Activated naive CD4-positive, alpha-beta T cell treated with Interleukin-2 at 50 U/mL for 16 hours (primary cell): ENCODE measurements at places on chromosomes 7 and 10.

GRCh38 chr10:23381298-23382040 is 36.9 kb upstream of the C10orf67 start:
- no peak for DNase-seq

DNA sequence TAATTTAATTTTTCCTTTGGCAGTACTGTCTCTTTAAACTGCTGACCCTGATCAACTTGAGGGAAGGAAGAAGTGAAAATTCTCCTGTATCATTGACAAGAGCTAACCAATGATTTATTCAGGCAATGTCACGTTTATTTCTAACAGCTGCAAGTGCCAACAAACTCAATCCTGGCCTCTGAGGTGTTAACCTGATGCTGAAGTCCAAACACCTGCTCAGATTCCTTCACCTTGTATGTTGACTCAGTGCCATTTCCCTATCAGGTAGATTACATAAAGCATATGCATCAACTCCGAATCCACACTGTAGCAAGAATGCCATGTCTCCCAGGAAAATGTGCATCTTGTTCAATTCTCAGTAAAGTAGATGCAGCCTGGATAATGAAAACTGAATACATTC is 820.0 kb downstream of the XPNPEP1 start:
- no peak for DNase-seq

DNA sequence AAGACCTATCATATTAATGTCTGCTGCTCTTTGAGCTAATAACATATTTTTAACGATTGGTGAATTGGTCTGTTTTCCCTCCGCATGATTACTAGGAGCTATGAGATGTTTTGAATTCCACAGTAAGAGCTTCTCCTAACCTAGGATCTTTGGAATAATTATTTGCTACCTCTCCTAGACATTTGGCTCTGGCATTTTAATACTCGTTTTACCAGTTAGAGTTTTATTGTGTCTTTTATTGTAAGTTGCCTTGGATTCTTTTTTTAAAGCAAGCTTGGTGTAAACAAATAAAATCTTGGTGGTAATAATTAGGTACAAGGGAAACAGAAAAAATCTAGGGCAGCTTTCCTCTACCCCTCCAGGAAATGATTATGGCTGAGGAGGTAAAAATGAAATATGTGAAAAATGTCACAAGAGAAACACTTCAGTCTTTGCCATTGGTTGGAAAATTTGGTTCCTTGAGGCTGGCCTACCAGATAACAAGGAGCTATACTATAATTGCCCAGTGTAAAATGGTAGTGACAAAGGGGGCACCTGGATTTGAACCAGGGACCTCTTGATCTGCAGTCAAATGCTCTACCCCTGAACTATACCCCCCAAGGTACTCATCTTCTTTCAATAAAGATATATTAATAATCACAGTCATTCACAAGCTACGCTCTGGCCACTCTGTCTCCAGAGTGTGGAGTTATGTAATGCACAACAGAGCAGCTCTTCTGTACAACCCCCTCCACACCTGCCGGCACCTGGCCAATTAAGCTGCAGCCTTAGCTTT is 85.4 kb downstream of the ZNF777 start:
- no peak for DNase-seq

- no peak for DNase-seq
Observed at GRCh38 chr10:120949609-120950031, 98.5 kb downstream of the WDR11 start.

GRCh38 chr7:116403265-116403664 is 96.3 kb upstream of the CAV2 start:
- no peak for DNase-seq

DNA sequence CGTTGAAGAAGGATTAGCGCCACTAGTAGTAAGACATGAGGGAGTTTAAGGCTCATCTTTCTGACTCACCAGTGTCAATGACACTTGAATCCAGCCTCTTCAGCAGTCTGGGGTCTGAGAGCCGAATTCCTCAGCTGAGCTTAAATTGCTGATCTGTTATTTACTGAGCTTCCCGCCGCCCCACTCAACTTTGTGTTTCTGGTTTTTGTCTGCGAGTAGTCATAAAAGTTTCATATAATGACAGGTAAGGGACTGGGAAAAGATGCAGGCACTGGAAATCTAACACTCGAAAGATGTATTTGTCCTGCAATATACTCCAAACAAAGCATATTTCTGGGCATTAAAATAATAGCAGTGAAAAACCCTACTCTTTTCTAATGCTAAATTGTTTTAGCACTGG is 51.2 kb upstream of the RELN start:
- no peak for DNase-seq

GRCh38 chr7:16803881-16804673 is 722 bp downstream of the AGR2 start:
- no peak for DNase-seq

- no peak for DNase-seq
Observed at GRCh38 chr10:23694921-23695824, 256.3 kb downstream of the OTUD1 start.

DNA sequence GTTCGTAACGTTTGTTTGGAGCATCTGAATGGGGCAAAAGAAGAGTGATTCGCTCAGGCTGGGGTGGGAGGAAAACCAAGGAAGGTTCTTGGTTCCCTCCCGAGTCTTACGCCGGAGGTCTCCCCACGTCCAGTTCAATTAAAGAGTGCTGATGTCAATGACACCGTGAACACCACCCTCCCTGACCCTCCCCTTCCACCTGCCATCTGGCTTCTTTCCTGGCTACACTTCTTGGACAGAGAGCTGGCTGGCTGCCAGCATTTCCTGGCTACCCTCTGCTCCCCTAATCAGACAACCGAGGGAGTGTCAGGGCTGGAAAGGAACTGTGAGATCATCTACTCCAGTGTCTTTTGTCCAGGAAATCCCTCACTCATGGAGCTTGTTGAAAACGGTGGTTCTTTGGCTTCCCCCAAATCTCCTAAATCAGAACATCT is 24.1 kb upstream of the FFAR4 start:
- no peak for DNase-seq

GRCh38 chr10:5810225-5810624 is 3.0 kb downstream of the GDI2 start:
- DNase-seq = no peak

GRCh38 chr7:90613088-90613498 is 17.0 kb downstream of the CDK14 start:
- DNase-seq = no peak

DNA sequence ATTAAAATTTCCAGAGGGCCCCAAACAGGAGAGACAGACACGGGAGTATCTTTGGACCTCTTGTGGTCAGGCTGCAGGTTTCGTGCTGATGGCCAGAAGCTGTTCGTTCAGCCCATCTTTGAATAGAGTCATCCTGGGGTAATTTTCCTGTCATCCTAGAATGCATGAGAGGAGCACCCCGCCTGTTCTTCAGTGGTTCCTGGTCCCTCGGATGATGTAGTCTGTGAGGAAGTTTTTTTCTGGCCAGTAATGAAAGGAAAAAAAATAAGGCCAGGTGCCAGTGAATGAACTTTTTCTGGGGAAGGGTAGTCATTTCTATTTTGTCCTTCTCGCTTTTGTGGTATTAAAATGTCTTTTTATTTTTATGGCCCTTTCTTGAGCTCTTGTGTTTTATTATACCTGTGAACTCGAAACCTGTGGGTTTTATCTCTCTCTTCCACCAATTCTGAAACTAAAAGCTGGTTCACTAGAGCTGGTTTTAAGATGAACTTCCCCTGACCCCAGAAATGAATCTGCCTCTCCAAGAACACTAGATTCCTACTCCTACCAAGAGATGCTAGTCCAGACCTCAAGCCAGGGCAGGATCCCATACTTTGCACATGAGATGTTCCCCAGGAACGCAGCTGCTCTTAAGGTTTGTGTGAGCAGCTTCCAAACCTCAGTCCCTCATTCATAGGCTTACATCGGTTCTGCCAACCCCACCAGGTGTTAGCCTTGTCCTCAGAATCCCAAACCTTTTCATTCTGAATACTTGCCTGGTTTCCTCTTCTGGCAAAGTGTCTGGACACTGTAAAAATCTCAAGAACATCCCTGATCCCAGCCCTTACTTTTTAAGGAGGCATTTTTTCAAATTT is 15.4 kb upstream of the MEST start:
- no peak for DNase-seq

DNA sequence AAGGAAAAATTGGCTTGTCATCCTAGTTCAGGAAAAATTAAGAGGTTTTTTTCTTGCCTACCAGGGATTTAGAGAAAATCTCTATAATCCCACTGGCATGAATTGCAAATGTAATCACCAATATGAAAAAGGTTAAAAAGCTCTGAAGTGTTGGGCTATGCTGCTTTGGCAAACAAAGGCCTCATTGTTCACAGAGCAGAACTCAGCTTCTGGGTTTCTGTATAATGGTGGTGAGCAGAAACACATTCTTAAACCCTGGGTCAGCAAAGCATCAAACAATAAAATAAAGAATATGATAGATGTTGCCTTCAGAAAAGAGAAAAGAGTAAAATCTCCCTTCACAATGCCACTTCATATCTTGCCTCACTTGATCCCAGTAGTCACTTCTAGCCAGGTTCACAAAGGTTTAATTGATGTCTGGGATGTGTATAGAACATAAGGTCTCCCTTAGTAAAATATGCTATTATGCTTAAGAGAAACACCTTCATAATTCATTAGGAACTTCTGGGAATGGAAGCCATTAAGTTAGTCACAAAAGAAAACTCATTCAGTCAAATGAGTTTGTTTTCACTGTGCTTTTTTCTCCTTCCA is 1255.5 kb upstream of the PHF14 start:
- no peak for DNase-seq

- DNase-seq = no peak
Observed at GRCh38 chr10:112797197-112797596, 152.8 kb upstream of the TCF7L2 start.

DNA sequence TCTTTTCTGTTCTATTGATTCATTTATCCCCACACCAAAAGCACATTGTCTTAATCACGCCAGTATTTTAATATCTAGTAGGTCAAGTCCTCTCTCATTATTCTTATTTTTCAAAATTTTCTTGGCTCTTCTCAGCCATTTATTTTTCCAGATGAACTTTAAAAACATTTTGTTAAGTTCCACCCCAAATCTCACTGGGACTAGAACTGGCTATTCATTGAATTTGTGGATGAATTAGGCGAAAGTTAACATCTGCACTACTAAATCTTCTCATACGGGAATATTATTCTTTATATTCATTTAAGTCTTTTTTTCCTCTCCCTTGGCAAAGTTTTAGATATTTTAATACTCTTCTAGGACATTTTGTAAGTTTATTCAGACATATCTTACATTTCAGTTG is 295.2 kb upstream of the MGMT start:
- DNase-seq = no peak

DNA sequence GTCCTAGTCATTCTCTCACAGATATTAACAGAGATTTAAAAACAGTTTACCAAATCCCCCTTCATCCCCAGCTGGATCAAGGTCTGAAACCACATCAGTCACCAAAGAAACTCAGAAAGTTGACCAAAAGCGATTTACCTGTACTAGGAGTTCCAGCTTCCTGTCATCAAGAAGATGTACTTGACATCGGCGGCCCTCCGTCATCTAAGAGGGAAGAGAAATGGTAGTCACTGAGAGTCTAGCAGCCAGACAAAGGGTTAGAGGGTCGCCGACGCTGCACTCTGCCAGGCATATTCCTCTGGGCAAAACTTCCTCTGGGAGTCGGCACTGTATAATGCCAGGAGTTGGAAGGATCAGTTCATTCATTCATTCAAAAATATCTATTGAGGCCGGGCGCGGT is 271.9 kb downstream of the PRPF18 start:
- no peak for DNase-seq

GRCh38 chr10:66698069-66698468 is 227.8 kb upstream of the LRRTM3 start:
- DNase-seq = no peak

- no peak for DNase-seq
Observed at GRCh38 chr7:70720191-70720873, 411.6 kb upstream of the GALNT17 start.

GRCh38 chr10:89219513-89220218 is 12.5 kb upstream of the CH25H start:
- DNase-seq = no peak

- DNase-seq = no peak
Observed at GRCh38 chr10:34177445-34177844, 637.7 kb downstream of the PARD3 start.

- DNase-seq = no peak
Observed at GRCh38 chr10:26157734-26158133, 58.8 kb upstream of the GAD2 start.

DNA sequence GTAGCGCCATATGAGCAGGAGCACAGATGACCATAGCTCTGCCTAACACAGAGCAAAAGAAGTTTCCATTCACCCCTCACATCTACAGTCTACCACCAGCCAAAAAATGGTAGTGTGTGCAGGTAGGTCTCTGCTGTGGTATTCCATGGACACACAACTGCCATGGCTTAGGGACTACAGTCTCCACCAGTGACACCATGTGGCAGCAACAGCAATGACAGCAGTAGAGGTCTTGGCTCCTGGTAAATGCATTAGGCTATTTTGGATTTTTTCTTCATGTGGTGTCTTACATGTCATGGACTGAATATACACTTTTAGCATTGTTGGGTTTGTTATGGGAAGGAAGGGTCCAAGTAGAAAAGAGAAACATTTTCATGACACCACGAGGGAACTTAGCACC is 70.1 kb upstream of the CABCOCO1 start:
- no peak for DNase-seq

GRCh38 chr10:6399231-6399741 is 180.8 kb downstream of the PRKCQ start:
- no peak for DNase-seq

GRCh38 chr10:30435073-30435422 is 1.1 kb downstream of the MAP3K8 start:
- peak; percentile 19 for DNase-seq

GRCh38 chr10:60203993-60204618 is 185.6 kb downstream of the ANK3 start:
- no peak for DNase-seq

- no peak for DNase-seq
Observed at GRCh38 chr7:27194002-27194352, 5.9 kb downstream of the HOXA13 start.

- DNase-seq = no peak
Observed at GRCh38 chr7:51316262-51316665, 345 bp downstream of the COBL start.

GRCh38 chr7:101099969-101100781 is 14.9 kb downstream of the TRIM56 start:
- peak; percentile 75 for DNase-seq

GRCh38 chr10:33487014-33487776 is 152.7 kb upstream of the NRP1 start:
- no peak for DNase-seq

DNA sequence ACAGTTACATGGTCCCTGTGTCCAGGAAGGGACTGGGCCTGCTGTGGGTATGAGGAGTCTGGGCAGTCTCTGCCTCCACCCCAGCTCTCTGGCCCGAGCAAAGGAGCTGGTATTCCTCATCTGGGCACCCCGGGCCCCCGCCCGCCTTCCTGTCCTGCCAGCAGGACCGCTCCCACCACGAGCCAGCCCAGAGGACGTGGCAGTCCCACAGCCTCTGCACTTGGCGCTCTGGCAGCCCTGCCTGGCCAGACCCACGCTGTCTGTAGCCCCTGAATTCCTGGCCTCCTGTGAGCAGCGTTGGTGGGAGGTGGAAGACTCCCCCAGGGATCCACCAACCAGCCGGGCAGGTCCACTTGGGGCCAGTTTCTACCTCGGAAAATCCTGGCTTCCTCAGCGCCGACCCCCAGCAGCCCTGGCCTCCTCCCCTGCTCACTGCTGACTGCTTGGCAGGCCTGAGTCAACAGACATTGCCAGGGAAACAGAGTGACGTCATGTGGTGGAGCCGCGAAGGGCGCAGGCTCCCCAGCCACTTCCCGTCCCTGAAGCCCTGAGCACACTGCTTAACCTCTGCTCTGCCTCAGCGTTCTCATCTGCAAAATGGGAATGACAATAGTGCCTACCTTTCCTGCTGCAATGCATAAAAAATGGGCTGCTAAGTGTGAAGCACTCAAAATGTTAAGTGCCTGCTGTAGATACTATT is 21.6 kb upstream of the LIMK1 start:
- peak; percentile 79 for DNase-seq

GRCh38 chr10:124688386-124688785 is 55.8 kb downstream of the FAM53B start:
- DNase-seq = no peak
